ENCODE measurements at places on chromosomes 2 and 18. TPM values are rescaled to one million over a fixed set of nuclear protein-coding genes. Genes with fewer than 3 reads are reported as not detected.

The TUBB8B gene
- not detected for total RNA-seq

The ASXL2 gene
- total RNA-seq, result 38.9 TPM

DNA sequence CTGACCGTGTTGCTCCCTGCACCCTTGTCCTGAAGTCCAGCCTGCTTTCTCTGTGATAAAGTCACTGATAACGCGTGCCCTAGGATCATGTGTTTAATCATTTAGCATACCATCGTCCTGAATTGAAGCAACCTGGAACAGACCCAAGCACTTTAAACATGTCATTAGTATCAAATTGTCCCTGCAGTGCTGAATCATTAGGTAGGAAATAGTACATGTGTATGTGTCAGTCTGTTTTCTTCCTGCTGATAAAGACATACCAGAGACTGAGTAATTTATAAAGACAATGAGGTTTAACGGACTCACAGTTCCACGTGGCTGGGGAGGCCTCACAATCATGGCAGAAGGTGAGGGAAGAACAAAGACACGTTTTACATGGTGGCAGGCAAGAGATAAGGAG is 2.8 kb downstream of the ASB18 start:
- no peaks in the 10 kb centered on the region for H3K4me1 ChIP-seq
- peaks cover 32% of the 10 kb centered on the region for H3K27me3 ChIP-seq
- H3K4me3 ChIP-seq, result no peak overlapping the region
- H3K36me3 ChIP-seq, result peaks cover 6% of the 10 kb centered on the region

DNA sequence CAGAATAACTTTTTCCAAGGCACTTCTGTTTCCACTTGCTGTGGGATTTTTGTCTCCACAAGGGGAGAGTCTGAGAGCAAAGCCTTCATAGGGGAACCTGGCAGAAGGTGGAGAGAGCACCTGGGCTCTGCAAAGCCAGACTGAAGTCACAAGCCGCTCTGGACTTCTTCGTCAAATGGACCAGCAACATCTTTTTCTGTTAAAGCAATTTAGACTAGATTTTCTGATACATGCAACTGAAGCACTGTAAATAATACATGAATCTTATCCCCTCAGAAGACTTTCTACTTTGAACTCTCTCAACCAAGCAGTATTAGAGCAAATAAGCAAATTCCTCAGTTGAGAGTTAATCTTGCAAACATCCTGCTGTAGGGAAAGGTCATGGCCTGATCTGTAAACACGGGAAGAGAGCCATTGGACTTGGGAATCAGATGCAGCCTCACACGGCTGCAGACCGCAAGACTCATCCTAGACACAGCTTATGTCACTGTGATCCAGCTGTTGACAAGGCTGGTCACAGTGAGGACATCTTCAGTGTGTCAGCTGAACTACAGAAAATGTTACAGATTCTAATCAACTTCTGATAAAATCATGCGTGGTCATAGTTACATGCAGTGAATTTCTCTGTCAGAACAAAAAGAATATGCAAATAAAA is 3.2 kb downstream of the SH3YL1 start:
- no peaks in the 10 kb centered on the region for H3K27me3 ChIP-seq
- peaks cover 2% of the 10 kb centered on the region for H3K4me1 ChIP-seq
- H3K36me3 ChIP-seq, result peaks cover 19% of the 10 kb centered on the region
- no peak overlapping the region for H3K4me3 ChIP-seq

DNA sequence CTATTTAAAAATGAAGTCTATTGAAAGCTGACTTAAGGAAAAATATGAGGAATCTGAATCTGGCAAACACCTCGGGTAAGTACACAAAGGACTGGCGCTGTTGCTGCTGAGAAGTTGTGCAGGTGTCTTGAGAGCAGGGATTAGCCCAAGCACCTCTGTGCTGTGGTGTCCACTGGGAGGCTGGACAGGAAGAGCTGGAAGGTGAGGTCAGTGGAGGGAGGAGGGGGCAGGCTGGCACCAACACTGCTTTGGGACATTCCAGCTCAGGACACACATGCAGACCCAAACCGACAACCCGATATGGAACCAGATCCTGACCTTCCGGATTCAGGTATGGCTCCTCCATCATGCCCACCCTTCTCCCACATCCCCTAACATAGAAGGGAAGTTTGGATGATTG is 20.6 kb downstream of the FER1L5 start:
- H3K27me3 ChIP-seq, result peaks cover 6% of the 10 kb centered on the region
- H3K36me3 ChIP-seq, result no peaks in the 10 kb centered on the region
- no peak overlapping the region for H3K4me3 ChIP-seq
- H3K27ac ChIP-seq, result no peak overlapping the region
- H3K4me1 ChIP-seq, result no peaks in the 10 kb centered on the region
- no peak for DNase-seq

GRCh38 chr2:207409517-207409916 is 120.2 kb upstream of the CREB1 start:
- H3K4me1 ChIP-seq, result no peaks in the 10 kb centered on the region
- DNase-seq, result no peak
- no peak overlapping the region for H3K27ac ChIP-seq
- no peaks in the 10 kb centered on the region for H3K36me3 ChIP-seq
- H3K4me3 ChIP-seq, result no peak overlapping the region

- no peaks in the 10 kb centered on the region for H3K4me1 ChIP-seq
- no peaks in the 10 kb centered on the region for H3K36me3 ChIP-seq
- H3K27ac ChIP-seq, result no peak overlapping the region
- no peaks in the 10 kb centered on the region for H3K27me3 ChIP-seq
- no peak for DNase-seq
- no peak overlapping the region for H3K4me3 ChIP-seq
Observed at GRCh38 chr2:187168720-187169713, 279.0 kb downstream of the CALCRL start.

- H3K27me3 ChIP-seq, result peaks cover 10% of the 10 kb centered on the region
- H3K27ac ChIP-seq, result no peak overlapping the region
- no peak for DNase-seq
- H3K4me3 ChIP-seq, result no peak overlapping the region
- H3K4me1 ChIP-seq, result no peaks in the 10 kb centered on the region
Observed at GRCh38 chr18:59323931-59324622, 5.6 kb upstream of the CPLX4 start.

GRCh38 chr2:21836261-21836660 is 712.5 kb downstream of the TDRD15 start:
- no peak overlapping the region for H3K27ac ChIP-seq
- no peak overlapping the region for H3K4me3 ChIP-seq

DNA sequence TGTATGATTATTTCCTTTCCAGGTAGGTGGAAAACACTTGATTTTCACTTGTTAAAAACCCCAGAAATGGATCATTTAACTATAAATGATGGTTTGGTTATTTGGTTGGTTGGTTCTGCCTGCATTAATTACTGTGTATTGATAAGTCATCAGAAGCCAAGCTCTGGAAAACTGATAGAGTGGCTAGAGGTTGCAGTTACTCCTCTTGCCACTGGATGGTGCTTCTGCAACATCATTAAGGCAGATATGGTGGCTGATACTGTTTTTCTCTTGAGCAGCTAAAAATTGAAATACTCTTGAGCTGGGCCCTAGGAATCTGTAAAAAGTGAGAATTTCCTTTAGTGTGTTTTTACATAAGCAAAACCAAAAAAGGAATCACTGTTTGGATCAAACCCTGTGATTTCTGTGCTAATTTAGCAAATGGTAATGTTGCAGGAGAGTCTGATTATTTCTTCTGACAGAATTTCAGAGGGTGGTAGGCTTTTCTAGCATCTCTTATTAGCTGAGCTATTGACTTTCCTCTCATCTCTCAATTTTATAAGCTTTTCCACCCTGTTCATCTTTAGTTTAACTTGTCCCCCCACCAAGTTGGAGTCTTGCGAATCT is 54.3 kb downstream of the RAB10 start:
- no peak overlapping the region for H3K4me3 ChIP-seq
- peak; percentile 18 for DNase-seq
- H3K4me1 ChIP-seq, result peaks cover 44% of the 10 kb centered on the region
- no peak overlapping the region for H3K27ac ChIP-seq

Measured in activated T-cell treated with anti-CD3 and anti-CD28 coated beads, Interleukin-2, amount 50 U/mL, for 72 hours (primary cell).